Stimulated activated CD8-positive, alpha-beta memory T cell treated with anti-CD3 and anti-CD28 coated beads, Interleukin-15, amount 100 ng/mL, for 48 hours (primary cell): ENCODE measurements at places on chromosomes 5 and 9.

GRCh38 chr5:160458806-160459800 is 37.4 kb downstream of the PTTG1 start:
- DNase-seq, result no peak

DNA sequence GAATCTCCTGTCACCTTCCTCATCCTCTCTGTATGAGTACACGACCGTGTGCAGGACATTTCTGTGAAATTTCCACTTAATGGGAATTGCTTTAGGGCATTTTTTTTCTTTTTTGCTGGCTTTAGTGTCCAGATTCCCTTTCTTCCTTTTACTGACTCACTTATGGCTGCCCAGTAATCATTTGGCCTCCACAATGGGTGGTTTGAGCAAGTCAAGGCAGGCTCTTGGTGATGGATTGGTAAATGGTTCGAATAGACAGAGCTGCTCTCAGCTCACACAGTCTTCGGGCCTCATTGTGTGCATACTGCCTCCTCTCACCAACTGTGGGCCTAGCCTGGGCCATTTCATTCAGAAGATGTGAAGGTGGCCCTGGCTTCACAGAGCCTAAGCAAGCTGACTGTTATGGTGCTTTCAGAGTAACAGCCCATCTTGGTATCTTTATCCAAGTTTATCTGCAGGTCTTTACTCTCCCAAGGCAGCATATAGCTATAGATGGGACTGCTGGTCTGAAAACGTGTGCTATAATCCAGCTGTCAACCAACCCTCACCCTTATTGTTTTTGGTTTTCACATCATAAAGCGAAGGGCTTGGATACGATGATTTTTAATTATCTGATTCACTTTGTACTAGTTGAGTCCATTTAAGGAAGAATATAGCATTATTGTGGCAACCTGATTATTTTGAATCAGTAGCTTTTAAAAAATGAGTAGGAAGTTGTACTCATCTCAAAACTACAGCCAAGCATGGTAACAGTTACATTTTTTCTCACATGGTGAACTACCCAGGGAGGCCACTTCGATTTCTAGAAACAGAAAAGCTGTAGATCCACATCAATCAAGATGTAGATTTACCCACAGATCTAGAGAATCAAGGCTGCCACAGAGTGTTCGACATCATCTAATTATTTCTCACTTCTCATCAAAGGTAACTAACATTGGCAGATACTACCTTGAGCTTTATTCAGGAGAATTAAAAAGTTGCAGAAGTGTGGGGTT is 50.4 kb upstream of the CKMT2 start:
- no peak for DNase-seq

GRCh38 chr9:26768145-26768544 is 124.5 kb downstream of the CAAP1 start:
- no peak for DNase-seq

- no peak for DNase-seq
These were observed 9.9 kb upstream of the PTGS1 start for GRCh38 chr9:122360891-122361290.

DNA sequence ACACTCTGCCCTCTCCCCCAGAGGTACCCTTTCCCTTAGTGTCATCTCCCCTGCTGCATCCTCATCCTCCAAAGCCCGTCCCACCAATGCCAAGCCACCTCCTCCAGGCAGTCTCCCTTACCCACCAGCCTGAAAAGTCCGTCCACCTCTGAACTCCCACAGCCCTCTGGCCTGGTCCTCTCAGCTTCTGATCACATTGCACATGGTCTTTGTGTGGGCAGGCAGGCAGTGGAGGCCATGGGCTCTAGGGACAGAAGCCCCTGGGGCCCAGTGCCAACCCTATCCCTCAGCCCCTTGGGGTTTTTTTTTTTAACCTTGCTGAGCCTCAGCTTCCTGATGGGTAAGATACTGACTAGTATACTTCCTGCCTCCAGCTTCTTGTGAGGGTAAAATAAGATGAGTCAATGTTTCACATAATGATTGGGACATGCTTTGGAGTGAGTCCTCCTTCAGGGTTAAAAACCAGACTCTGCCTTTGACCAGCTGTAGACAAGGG is 19.4 kb downstream of the CSF1R start:
- no peak for DNase-seq

GRCh38 chr9:8351436-8351835 is 551.9 kb upstream of the DMAC1 start:
- DNase-seq, result no peak

GRCh38 chr5:118628660-118629354 is 359.5 kb downstream of the DTWD2 start:
- DNase-seq, result no peak
